Activated CD4-positive, alpha-beta T cell treated with anti-CD3 and anti-CD28 coated beads, Interleukin-2, amount 50 U/mL, for 1 hour (primary cell): ENCODE measurements at places on chromosomes 6 and 20.
A peak's percentile ranks its signal among the peaks of the same experiment; 100 is the strongest.

GRCh38 chr6:19322691-19323485, 514.3 kb upstream of the ID4 start:
- no peak for DNase-seq

- no peak for DNase-seq
Measured at GRCh38 chr6:127877231-127877630, 23.6 kb downstream of the THEMIS start.

GRCh38 chr6:17096096-17096495, 5.8 kb upstream of the STMND1 start:
- DNase-seq, result no peak

DNA sequence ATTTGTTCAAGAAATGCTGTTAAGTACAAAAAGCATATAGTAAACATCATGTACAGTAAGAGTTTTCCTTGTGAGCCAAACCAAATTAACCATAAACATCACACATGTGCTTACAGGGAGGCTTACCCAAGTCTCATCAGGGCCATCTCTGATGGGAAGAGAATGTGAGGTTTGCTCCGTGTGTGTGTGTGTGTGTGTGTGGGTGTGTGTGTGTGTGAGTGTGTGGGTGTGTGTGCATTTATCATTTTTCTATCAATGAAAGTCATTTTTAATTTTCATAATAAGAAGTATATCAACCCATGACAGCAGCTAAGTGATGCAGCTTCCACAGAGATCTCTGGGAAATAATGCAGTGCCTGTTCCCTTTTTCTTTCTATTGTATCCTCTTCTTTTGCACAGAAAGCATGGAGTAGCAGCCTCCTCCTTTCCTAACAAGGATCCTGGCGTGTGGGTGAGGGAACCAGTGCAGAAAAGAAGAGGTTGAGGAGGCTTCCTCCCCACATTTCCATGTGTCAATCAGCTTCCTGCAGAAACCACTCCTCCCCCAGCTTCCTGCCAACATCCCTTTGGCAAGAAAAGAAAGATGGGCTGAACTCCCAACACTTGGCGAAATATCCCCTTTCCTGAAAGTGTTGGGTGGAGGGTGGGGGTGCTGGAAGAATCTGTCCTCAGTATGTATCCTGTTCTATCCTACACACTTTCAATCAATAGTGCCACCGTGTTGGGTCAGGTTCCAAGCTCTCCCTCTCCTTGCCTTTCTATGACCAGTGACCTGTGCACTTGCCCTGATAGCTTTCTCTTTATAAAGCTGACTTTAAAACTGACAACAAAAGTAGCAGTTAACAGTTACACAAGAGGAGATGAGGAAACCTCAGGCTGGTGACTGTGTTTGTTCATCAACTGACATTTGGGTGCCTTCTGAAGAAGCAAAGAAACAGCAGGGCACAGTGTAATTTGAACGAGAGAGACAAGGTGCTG, 251.8 kb upstream of the CITED2 start:
- no peak for DNase-seq

- no peak for DNase-seq
Measured at GRCh38 chr6:4564801-4565271, 211.4 kb upstream of the CDYL start.

- DNase-seq, result no peak
Measured at GRCh38 chr6:137698636-137699030, 168.4 kb upstream of the TNFAIP3 start.

DNA sequence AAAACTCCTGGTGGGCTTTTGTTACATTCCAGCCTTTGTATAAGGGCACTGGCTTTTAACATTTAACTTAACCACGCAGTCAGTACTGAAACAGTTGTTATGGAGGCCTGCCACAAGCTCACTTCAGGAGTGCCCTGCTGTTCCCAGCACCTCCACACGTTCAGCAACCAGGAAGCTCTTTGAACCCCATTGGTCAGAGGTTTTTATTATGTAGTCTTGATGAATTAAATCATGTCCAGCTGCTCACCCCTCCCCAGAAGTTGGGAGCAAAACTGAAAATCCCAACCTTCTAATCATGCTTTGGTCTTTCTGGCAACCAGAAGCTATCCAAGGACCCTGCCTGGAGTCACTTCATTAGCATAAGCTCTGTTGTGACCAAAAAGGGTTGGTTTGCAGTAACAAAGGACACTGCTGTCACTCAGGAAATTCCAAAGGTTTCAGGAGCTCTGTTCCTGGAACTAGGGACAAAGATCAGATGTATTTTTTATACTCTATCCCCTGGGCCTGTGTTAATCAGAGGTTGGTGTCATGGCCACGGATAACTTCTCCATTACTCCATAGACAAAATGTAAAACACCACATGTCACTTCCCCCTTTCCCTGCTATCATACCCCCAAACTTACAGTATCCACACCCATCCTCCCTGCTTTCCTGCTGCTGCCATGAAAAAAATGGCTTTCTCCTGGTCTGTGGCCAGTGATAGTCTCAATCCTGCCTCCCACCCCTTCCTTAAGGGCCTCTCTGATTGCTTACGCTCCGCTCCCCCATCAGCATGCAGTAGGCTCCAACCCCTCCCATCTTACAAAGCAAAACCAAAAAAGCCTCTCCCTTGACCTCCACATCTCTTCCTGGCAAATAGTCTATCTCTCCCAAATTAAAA, 3.1 kb downstream of the ARMC12 start:
- no peak for DNase-seq

GRCh38 chr6:1027795-1028569, 283.9 kb upstream of the FOXQ1 start:
- DNase-seq, result no peak

- no peak for DNase-seq
Measured at GRCh38 chr20:37518606-37519507, 2.2 kb upstream of the NNAT start.

DNA sequence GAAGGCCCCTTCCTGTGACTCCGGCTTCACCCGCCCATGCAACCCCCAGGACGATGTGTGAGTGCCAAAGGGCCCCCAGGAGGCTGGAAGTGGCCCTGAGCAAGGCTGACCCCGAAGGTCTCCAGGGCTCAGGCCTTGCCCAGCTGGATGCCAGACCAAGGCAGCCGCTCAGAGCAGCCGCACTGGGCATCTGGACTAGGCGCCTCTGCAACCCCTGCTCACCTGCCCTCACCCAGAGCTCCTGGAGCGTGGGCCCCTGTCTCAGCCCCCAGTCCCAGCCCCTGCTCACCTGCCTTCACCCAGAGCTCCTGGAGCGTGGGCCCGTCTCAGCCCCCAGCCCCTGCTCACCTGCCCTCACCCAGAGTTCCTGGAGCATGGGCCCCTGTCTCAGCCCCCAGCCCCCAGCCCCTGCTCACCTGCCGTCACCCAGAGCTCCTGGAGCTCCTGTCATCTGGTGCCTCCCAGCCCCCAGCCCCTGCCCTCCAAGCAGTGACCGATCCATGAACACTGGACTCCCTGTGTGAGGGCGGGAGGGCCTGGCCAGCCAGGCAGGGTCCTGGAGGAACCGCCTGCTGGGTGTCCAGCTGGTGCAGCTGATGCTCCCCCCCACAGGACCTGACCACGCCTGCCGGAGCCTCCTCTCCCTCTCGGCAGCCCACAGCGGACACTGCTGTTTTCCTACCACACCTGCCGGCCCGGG, 1.1 kb downstream of the SRMS start:
- no peak for DNase-seq

DNA sequence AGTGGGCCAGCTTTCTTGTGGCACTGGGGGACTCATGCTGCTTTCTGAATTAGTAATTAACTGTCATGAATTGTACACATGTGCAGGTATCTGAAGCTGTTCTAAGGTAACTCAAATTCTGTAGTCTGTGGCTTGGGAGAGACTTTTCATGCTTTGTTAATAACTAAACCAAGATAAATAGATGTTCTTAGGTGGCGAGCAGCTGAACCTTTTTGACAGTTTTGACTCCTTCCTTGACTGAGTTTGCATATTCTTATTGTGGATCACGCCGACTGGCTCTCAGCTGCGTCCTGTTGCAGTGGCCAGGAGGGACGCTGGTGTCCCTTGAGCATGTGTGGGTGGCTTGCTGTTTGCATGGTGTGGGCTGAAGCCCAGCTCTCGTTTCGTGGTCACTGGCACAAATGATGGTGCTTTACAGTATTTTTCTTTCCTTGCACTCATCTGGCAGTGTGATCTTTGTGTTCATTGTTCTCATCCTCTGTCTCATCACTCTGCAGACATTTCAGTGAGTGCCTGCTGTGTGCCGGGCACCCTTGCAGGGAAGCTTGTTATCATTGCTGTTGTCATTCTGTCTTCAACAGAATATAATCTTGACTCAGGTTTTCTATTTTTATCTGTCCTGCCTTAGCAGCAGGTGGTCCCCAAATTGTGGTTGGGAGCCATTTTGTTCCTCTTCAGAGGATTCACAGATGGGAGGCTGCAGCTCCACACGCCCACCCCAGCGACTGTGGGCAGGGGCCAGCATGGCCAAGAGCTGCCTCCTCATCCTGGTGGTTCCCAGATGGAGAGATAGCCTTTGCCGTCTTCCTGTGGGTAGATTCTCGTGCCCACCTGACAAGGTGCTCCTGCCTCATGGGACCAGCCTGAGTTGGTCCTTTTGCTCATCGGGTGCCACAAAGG, 39.6 kb downstream of the DUSP22 start:
- no peak for DNase-seq

GRCh38 chr6:24195836-24196597, 70.0 kb downstream of the NRSN1 start:
- DNase-seq, result no peak

GRCh38 chr6:31010393-31011060, at the start of gene MUC22:
Gene MUC22, plus strand, starts transcription at chr6:31010474. Its CDS starts 233 bp downstream, at chr6:31010707.
- no peak for DNase-seq

DNA sequence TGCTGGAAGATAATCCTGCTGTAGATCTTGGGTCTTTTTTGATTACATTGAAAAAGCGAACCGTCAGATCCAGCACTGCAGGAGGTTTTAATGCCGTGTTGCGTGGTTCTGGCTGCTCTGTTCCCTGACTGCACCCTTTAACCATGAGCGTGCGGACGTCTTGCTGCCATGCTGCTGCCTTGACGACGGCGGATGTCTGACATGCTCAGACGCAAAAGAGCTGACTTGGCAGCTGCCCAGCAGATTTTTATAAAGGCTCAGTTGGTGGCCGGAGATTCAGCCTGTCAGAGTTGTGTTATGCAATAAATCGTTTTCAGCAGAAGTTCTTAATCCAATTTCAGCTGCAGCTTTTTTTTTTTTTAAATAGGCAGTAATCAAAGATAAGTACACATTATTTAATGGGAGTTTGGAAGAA, 119.4 kb downstream of the JARID2 start:
- DNase-seq, result peak; percentile 44

GRCh38 chr6:158467923-158468322, 92.0 kb upstream of the TMEM181 start:
- DNase-seq, result no peak

GRCh38 chr6:6975459-6976111, 132.2 kb upstream of the RREB1 start:
- DNase-seq, result no peak

GRCh38 chr6:152461556-152461955, 175.6 kb downstream of the SYNE1 start:
- DNase-seq, result no peak

GRCh38 chr6:28657381-28657768, 131.7 kb downstream of the GPX5 start:
- DNase-seq, result no peak

- peak; percentile 41 for DNase-seq
Measured at GRCh38 chr20:51500311-51500710, 42.2 kb downstream of the NFATC2 start.

- DNase-seq, result peak; percentile 86
Measured at GRCh38 chr20:324177-325044, 941 bp upstream of the SOX12 start.

- DNase-seq, result no peak
Measured at GRCh38 chr20:52476074-52476750, 284.6 kb upstream of the ZFP64 start.

DNA sequence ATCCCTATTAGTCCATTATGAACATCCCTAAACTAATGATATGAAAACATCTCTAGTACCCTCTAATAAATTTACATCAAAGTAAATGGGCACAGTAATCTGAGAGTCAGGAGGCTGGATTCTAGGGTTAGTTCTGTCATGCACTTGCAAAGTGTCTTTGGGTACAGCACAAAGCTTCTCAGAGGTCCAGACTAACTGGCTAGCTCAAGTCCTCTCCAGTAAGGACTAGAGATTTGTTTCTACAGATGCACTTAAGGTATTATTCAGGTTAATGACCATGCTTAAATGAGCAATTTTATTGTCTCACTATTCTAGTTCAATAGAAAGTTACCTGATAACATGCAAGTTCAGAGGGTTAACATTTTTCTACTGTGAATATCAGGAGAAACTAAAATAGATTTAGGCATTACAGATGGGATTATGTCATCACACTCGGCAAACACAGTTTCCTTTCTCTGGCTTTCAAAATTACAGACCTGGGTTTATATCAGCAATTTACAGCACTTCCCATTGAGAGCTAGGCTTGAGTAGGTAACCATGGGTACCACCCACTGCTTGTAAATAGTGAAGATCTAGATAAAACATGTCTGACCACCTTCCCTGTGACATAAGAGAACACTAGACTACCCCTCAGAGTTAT, 402.9 kb upstream of the RUNX2 start:
- DNase-seq, result no peak

- DNase-seq, result no peak
Measured at GRCh38 chr6:17202526-17202925, 78.6 kb upstream of the RBM24 start.

- DNase-seq, result no peak
Measured at GRCh38 chr20:12315652-12316051, 398.0 kb downstream of the BTBD3 start.

GRCh38 chr6:56851074-56851473, 103.8 kb upstream of the BEND6 start:
- DNase-seq, result no peak

DNA sequence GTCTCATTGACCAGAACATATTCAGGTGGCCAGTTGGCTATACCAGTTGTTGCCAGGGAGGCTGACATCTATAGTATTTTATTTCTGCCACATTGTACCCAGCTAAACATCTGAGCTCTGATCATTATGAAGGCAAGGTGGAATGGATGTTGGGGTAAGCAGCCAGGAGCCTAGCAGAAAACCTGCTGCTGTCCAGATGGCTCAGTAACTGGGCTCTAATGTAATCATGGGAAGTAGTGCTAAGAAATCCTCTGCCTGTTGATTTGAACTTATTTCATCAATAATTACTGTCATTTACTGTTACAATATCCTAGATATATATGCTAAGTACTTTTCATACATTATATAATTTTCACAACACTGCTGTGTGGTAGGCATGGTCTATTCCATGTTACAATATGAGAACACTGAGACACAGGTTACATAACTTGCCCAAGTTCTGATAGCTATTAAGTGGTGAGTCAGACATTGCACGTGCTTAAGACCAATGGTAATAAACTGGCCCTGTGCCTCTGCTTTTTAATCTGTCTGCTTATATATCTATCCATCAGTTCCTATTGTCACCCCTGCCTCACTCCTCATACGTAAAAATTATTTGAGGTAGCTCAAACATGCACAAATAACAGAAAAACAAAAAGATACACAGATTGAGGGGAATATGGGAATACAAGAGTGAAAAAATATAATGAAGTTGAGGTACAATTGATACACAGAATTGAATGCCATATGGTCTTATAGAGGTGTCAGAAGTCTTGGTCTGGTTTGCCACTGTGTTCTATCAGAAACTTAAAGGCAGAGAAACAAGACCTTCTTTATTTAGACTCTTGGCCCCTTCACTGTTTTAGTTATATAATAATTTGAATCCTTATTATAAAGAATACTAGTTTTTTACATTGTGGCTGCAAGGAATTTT, 25.2 kb downstream of the TBPL1 start:
- DNase-seq, result no peak

- DNase-seq, result no peak
Measured at GRCh38 chr20:50774515-50774914, 20.3 kb upstream of the BCAS4 start.
